Renal pelvis (tissue), 12 donors: ENCODE measurements at places on chromosomes 5 and 9.

DNA sequence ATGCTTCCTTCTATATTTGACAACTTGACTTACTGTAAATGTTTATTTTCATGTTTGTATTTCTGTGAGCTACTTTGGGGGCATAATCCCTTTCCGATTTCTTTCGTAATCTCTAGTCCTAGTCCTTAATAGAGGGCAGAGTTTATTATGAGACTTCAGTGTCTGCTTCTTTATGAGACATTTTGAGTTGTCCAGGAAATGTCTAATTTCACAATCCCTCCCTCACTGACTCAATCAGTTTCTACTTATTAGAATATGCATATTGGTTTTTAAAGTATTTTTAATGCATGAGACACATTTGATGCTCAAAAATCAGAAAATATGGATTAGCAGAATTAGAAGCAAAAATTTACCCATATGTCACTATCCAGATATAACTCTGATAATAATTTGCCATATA is 160.9 kb downstream of the FOCAD start:
- DNase-seq = no peak

GRCh38 chr9:15307523-15307841 is 466 bp upstream of the TTC39B start:
- no peak for DNase-seq

DNA sequence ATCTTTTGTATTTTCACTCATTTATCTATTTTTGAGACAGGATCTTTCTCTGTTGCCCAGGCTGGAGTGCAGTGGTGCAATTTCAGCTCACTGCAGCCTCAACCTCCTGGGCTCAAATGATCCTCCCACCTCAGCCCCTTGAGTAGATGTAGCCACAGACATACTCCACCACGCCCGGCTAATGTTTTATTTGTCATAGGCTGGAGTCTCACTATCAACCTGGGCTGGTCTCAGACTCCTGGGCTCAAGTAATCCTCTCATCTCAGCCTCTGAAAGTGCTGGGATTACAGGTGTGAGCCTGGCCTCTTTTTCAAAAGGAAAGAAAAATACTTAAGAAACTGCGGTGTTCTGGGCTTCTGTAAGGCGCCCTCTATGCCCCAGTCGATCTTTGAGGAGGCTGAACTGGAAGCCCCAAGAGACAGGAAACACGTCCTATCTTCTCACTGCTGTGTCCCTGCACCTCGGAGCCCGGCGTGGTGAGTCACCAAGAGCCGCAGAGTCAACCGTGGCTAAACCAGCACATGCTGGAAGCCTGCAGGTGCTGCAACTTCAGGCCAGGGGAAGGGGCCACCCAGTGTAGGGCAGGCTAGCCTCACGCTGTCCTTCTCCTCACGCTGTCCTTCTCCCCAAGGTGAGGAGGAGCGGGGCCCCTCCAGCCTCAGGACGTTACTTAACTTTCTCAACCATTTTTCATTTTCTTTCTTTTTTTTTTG is 15.2 kb upstream of the LHX3 start:
- no peak for DNase-seq

DNA sequence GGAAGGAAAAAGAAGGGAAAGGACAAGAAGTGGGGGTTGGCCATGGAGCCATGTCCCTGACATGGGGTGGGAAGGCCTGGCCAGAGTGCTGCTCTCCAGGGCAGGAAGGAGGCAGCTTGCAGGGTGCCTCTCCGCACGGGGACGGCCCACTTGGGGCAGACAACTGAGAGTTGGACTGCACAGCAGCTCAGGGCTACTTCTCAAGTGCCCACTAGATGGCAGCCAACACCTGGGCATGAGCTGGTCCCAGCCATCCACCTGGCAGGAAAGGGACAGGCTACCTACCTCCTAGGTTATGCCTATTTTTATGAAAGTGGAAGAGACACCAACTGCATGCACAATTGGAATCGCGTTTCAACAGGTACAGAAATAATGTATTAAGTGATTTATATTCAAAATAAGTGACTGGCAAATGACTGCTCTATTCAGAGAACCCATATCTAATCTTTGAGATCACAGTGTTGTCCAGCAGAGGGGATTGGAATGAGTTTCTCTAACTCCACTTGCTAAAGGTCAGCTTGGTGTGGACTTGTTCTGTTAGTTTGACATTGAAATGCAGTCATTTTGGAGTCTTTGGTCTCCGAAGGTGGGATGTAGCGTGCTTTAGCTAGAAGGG is 113.4 kb downstream of the SYK start:
- peak; percentile 69 for DNase-seq
